ENCODE measurements at places on chromosomes 6 and 20.

- DNase-seq, result no peak
Observed at GRCh38 chr6:169271158-169271876, 17.7 kb upstream of the THBS2 start.

DNA sequence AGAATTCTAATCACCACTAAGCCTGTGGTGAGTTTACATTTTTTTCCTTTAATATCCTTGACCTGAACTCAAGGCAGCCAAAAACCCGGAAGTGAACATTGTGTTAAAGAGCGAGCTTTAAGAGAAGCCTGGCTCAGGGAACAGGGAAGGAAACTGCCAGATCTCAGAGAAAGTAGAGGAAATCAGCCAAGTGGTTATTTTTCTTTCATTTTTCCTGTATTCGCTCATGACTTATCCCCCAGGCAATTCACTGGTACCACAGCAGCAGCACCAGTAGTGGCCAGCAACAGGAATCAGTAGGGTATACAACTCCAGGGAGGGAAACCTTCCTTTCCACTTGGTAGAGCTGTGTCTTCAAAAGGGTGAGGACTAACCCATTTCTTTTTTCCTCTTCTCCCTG, 89.6 kb upstream of the HMGCLL1 start:
- no peak for DNase-seq

DNA sequence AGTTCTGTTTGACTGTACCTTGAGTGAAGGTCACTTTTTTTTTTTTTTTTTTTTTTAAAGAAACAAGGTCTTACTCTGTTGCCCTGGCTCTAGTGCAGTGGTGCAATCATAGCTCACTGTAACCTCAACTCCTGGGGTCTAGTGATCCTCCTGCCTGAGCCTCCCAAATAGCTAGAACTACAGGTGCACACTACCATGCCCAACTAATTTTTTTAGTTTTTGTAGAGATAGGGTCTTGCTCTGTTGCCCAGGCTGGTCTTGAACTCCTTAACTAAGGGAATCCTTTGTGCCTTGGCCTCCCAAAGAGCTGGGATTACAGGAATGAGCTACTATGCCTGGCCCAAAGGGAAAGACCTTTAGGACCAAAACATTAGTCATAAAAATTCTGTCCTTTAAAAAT, 413.7 kb downstream of the CDKAL1 start:
- no peak for DNase-seq

GRCh38 chr6:37501632-37502491, 2.2 kb upstream of the CCDC167 start:
- DNase-seq, result no peak

DNA sequence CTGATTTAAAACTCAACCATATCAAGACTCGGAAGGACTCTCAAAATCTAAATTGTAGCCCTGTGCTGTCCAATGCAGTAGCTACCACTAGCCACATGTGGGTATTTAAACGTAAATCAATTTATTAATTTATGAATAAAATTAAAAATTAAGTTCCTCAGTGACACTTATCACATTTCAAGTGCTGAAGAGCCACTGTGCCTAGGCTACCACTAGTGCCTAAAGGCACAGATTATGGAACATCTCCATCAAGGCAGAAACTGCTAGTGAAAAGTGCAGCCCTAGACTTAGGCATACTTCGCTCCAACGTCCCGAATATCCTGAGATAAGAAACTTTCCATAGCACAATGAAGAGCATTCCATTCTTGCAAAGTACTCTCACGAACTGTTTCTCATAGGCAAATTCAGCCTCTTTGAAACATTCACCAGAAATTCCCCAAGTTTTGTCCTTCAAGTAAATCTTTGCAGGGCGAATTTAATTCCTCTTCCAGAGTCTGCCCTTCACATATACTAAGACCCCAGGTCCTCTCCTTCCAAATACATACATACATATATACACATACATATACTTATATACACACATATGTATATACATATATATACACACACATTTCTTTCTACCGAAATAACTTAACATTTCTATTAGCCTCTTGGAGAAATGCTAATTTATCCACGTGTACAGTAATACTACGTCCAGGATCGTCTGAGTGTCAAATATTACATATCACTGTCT, 1.3 kb downstream of the SUPT3H start:
- DNase-seq, result no peak

DNA sequence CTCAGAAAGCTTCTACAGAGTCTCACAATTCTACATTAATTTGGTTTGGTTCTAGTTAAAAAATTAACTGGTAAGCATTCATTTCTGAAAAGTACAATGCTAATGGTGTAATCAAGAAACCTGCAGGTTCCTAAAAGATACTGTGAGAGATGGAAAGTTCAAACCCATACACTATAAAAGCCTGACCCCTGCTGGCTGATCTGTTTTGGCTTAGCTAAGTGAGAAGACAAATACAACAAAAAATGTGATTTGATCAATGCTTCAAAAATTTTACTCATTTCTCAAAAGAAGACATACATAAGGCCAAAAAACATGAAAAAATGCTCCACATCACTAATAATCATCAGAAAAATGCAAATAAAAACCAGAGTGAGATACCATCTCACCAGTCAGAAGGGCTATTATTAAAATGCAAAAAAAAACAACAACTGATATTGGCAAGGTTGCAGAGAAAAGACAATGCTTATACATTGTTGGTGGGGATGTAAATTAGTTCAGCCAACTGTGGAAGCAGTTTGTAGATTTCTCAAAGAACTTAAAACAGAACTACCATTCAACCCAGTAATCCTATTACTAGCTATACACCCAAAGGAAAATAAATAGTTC, 102.8 kb downstream of the MOXD1 start:
- no peak for DNase-seq

- no peak for DNase-seq
Observed at GRCh38 chr6:43900916-43901732, 131.1 kb downstream of the VEGFA start.

DNA sequence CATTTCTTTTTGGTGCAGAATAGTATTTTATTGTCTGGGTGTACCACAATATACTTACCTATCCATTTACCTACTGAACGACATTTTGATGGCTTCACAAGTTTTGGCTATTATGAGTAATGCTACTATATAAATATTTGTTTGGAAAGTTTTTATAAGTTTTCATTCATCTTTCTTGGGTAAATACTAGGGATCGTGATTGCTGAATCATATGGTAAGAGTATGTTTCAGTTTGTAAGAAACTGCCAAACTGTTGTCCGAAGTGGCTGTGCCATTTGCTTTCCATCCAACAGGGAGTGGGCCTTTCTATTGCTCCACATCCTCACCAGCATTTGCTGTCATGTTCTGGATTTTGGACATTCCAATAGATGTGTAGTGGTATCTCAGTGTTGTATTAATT, 104.2 kb downstream of the CDYL start:
- no peak for DNase-seq

- DNase-seq, result no peak
Observed at GRCh38 chr6:70225055-70225454, 77.8 kb downstream of the COL9A1 start.

GRCh38 chr20:4625687-4626086, 96.0 kb upstream of the PRND start:
- no peak for DNase-seq
